ENCODE measurements at places on chromosomes 5 and 9.

GRCh38 chr9:116435706-116436105 lies 251.4 kb upstream of the TRIM32 start:
- DNase-seq, result no peak

GRCh38 chr9:111798786-111799185 lies 4.0 kb upstream of the SHOC1 start:
- no peak for DNase-seq

DNA sequence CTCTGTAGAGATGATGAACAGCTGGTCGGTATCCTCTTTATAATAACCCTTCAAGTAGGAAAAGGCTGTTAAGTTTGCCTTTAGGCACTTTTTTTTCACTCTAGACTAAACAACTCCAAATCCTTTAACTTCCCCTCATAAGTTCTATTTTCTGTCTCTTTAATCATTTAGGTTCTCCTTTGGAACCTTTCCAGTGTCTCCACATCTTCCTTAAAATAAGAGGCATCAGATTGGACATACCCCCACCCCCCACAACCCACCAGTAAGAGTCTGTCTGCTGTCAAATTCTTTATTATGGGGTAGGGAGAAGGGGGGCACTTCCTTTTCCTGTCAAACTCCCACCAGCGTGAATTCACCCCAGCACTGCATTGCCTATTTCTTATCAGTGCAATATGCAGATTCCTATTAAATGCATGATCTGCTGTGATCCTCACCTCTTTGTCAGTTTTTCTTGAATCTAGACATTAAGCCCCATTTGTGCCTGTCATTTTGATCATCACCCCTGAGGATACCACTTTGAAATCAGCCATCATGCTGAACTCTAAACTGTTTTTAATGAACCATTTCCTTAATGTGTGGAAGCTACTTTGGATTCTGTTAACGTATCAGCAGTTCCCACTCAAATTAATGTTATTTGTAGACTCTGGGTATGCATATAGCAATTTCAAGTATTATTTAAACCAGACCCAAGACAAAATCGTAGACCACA lies 212.2 kb downstream of the PDZD2 start:
- no peak for DNase-seq

DNA sequence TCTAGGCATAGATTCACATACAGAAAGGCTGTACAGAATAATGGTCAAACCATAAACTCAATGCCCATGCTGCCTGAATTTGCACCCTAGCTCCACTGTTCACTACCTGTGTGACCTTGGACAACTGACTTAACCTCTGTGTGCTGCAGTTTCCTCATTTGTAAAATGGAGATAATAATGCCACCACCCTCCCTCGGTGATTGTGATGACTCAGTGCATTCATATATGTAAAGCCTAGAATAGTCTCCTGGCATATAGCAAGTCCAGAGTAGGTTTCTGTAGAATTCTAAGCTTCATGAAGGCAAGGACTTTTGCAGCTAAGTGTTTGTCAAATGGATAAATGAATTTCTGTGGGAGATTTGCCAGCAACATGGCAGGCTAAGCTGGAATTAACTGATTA lies 297.8 kb upstream of the NR4A3 start:
- DNase-seq, result no peak

DNA sequence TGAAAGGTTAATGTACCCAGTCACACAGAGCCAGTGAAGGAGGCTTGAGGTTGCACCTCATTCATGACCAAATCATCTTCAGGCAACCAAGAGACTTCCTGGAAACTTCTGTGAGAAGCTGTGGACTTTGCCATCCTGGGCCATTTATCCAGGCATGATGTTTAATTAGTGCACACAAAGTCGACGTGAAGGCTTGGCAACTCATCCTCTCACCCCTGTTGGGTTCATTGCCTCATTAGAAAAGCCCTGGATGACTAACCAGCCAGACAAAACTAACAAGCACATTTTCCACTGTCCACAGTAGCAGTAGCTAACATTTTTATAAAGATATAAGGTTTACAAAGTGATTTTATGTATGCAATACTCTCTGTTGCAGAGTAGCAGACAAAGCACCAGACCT lies 65.7 kb upstream of the ZNF462 start:
- no peak for DNase-seq

DNA sequence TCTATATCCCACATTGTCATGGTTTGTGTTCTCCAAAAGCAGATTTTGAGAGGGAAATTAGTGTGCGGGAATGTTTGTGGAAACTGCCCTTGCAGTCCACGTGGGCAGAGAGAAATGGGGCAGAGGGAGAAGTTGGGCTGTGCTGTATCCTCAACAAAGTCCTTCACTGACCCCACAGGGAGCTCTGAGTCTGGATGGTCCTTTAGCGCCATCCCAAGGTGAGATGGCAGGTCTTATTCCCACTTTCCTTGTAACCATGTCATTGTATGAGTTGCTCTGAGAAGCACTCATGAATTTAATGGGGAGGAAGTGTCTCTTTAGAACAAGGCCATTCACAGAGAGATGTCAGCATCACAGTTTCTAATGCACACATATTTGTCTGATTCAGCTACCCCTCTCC lies 127.1 kb downstream of the ANKRD18B start:
- DNase-seq, result no peak

- no peak for DNase-seq
Measured at GRCh38 chr5:24854850-24855249, 210.1 kb upstream of the CDH10 start.

- peak; percentile 81 for DNase-seq
Measured at GRCh38 chr9:129610473-129611306, 10.2 kb downstream of the C9orf50 start.

- DNase-seq, result no peak
Measured at GRCh38 chr5:170427672-170428236, 38.6 kb upstream of the KCNMB1 start.

DNA sequence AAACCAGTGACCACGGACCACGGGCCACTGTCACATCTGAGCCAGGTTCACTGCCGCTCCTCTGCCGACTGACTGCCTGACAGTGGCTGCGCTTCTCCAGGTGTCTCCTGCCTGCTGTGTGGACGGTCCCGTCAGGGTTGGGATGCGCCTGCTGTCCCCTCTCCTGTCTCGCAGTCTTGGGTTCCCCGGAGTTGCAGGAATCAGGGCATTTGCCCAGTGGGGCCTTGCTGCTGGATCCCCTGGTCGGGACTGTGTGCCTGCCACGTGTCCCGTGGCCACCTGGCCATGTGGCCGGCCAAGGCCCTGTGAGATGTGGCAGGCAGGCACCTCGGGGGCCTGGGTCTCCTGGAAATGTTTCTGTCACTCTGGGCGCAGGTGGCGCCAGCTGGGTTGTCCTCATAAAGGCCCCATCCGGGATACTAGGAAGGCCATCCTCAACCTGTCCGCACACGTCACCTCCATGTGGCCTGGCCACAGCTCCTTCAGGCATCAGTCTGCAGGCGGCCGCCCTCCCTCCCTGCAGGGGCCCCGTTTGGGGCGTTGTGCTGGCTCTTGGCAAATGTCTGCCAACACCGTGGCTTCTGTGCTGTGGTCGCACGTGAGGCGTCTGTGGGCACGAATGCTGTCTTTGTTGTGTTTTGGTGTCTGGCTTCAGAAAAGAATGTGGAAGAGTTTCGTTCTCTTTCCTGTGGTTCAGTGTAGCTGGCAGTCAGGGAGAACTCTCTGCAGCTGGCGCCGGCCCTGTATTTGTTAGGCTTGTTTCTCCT lies 6.4 kb upstream of the TOR4A start:
- DNase-seq, result no peak

GRCh38 chr9:127502706-127503378 lies 51.5 kb downstream of the LRSAM1 start:
- DNase-seq, result no peak

DNA sequence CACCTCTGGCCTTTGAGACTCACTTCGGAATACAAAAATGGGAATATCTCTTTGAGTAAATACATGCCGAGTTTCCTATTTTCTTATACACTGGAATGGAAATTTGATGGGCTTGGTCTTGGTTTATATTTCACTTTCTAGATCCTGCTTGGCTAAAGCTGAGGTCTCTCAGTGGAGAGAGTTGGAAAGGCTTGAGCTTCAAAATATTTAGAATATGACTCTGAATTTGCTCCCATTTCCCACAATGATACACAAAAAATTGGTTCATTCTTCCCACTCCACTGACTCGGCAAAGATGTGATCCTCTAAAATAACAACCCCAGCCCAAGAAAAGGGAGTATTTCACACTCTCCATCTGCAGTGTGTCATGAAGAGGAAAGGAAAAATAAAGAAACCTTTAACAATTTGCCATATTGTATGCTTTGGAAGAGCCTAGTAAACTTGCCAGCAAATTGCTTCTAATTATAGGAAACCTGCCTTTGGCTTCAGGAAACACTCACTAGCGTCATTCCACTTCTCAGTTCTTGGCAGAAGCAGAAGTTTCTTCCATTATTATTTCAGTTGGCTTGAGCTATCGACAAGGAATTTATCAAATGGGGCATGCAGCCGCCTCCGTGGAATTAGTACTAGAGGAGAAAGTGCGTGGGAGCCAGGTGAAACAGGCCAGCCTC lies 302.9 kb downstream of the NSG2 start:
- DNase-seq, result no peak

- DNase-seq, result no peak
Measured at GRCh38 chr9:135489188-135489906, 9.8 kb downstream of the PPP1R26 start.

DNA sequence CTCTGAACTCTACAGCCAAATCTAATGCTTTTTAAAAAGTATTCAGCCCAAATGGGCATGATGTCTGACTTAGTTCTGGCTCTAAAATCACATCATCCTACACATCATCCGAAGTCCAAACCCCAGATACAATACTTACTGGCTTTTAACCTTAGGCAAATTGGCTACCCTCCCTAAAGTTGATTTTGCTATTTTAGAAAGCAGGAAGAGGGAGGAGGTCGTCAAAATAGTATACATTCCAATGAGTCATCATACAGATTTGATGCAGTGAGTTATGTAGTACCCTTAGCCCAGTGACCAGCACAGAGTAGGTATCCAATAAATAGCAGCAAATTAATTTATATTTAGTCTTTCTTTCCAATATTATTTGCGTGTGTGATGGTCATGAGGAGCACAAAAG lies 582.0 kb upstream of the TUSC1 start:
- DNase-seq, result no peak

GRCh38 chr5:82886911-82887310 lies 190.3 kb downstream of the TMEM167A start:
- no peak for DNase-seq

GRCh38 chr5:175701797-175702196 lies 43.9 kb downstream of the HRH2 start:
- no peak for DNase-seq

GRCh38 chr5:10160241-10160640 lies 89.4 kb downstream of the ATPSCKMT start:
- DNase-seq, result no peak

- DNase-seq, result no peak
Measured at GRCh38 chr9:13269589-13270452, 9.7 kb downstream of the MPDZ start.

GRCh38 chr5:8813180-8813579 lies 732.7 kb downstream of the SEMA5A start:
- DNase-seq, result no peak

DNA sequence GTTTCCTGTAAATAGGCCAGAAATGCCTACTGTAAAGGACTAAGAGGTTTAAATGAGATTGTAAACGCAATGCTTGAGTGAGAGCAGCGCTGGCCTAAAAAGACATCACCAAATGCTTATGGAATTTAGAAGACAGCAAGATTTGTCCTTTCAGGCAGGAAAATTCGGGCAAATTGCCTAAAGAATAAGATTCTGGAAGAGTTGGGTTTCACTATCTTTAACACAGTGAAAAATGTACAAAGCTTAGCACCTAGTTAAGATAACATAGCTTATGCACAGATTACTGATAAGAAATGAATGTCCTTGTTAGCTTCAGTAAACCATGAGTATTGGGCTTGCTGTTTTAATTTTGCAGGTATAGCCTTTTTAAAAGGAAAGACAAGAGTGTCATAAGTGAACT lies 4.7 kb downstream of the FKBP15 start:
- no peak for DNase-seq

- no peak for DNase-seq
Measured at GRCh38 chr5:169426784-169427183, 125.8 kb upstream of the SLIT3 start.

DNA sequence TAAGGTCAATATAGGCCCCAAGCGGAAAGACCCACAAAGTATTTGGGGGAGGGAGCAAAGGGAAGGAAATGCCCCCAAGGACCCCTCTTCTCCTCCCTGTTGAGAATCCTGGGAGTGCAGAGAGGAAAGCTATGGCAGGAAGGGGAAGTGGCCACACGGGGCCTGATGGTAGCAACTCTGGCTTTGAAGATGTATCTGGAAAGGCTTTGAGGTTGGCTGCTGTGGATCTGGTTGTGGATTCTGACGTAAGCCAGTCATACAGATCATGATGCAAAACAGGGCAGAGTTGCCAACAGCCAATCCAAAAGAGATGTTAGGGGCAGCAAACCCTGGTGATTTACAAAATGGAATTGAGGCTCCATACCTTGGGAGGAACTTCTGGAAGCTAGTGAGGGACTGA lies 108.8 kb downstream of the PRKACG start:
- no peak for DNase-seq

DNA sequence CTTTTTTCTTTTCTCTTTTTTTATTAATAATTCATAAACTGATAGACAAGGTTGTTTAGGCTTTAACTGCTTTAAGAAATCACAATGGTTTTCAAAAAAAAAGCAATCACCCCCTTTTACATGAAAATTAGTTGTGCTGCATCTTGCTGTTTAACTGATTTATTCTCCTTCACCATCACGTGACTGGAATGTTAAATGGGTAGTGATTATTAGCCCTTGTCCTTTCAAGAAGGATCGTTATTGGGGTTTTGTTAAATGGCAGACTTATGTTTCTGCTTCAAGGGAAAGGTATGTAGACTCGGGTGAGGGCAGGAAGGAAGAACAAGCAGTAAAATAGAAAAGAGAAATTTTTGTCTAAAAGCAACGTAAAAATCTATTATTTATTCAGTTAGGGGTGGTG lies 175.6 kb upstream of the TLE4 start:
- DNase-seq, result no peak

DNA sequence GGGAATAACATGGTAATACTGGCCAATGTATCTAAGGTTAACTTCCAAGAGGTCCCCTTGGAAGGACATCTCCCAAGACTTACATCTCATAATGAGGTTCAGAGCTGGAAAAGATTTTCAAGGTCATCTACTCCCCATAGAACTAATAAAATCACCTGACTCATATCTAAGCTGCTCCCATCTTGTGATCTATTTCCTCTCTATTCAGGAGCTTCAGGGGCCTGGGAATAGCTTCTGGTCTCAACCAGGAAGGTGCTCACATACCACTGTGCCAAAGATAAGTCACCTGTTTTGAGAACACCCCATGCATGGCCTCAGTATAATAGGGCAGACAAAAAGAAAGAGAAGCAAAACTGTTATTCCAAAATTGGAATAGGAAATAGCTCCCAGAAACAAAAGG lies 74.2 kb downstream of the OXCT1 start:
- DNase-seq, result no peak

DNA sequence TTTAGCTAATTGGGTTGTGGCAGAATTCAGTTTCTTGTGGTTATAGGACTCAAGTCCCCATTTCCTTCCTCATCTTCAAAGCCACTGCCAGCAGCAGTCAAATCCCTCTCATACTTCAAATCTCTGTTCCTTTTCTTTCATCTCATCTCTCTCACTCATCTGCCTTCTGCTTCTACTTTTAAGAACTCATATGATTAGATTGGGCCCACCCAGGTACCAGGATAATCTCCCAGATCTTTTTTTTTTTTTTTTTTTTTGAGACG lies 8.0 kb upstream of the REEP5 start:
- DNase-seq, result peak; percentile 30

- DNase-seq, result no peak
Measured at GRCh38 chr5:150653145-150653761, 7.8 kb upstream of the MYOZ3 start.

GRCh38 chr9:114299286-114300152 lies 23.4 kb upstream of the ORM1 start:
- no peak for DNase-seq

Data from germinal center (tissue), 1 donor.